T-helper 2 cell treated with Interferon-gamma antibody and Interleukin-4, amounts not matched to agents 100 ng/mL and 5 ng/mL, for 36 hours (primary cell): ENCODE measurements at places on chromosomes 5 and 9. TPM values are rescaled to one million over a fixed set of nuclear protein-coding genes. Genes with fewer than 3 reads are reported as not detected.

RANBP6 gene
- total RNA-seq = 19.9 and 20.5 TPM in 2 replicates

KCTD16 gene
- not detected in 2 replicates for total RNA-seq

FGF18 gene
- 0.20 TPM in 1 of 2 replicates, not detected in the other for total RNA-seq

FST gene
- not detected in 2 replicates for total RNA-seq

NUTM2F gene
- total RNA-seq = not detected in 2 replicates

GPBP1 gene
- 79.7 and 90.0 TPM in 2 replicates for total RNA-seq

AK8 gene
- 0.16 TPM in 1 of 2 replicates, not detected in the other for total RNA-seq
